ENCODE measurements at places on chromosomes 2 and 18. TPM values are rescaled to one million over a fixed set of nuclear protein-coding genes. Genes with fewer than 3 reads are reported as not detected.

Gene MC4R
- total RNA-seq = not detected

Gene STAMBP
- total RNA-seq = 23.5 TPM

Gene KIF5C
- total RNA-seq = 0.37 TPM

Gene GPR45
- not detected for total RNA-seq

Gene SERPINB12
- not detected for total RNA-seq

Gene STPG4
- total RNA-seq = 0.32 TPM

Gene UGT1A4
- not detected for total RNA-seq

Gene TEX44
- total RNA-seq = not detected

Gene NAT8
- not detected for total RNA-seq
